ENCODE measurements at places on chromosomes 2 and 18.

GRCh38 chr2:8151888-8152287 lies 530.0 kb upstream of the ID2 start:
- no peak for DNase-seq

- no peak for DNase-seq
Observed at GRCh38 chr2:62321380-62322289, 125.7 kb downstream of the B3GNT2 start.

- DNase-seq = peak; percentile 66
Observed at GRCh38 chr2:86790676-86791572, at the start of gene CD8A. TSS of gene CD8A (minus strand) at chr2:86790913. CDS start at chr2:86790825, 88 bp downstream.

- no peak for DNase-seq
Observed at GRCh38 chr2:164802095-164802707, 39.4 kb downstream of the COBLL1 start.

GRCh38 chr2:73156539-73157124 lies 43.9 kb upstream of the RAB11FIP5 start:
- peak; percentile 89 for DNase-seq

GRCh38 chr18:76803814-76804213 lies 18.5 kb upstream of the ZNF236 start:
- DNase-seq = peak; percentile 81

DNA sequence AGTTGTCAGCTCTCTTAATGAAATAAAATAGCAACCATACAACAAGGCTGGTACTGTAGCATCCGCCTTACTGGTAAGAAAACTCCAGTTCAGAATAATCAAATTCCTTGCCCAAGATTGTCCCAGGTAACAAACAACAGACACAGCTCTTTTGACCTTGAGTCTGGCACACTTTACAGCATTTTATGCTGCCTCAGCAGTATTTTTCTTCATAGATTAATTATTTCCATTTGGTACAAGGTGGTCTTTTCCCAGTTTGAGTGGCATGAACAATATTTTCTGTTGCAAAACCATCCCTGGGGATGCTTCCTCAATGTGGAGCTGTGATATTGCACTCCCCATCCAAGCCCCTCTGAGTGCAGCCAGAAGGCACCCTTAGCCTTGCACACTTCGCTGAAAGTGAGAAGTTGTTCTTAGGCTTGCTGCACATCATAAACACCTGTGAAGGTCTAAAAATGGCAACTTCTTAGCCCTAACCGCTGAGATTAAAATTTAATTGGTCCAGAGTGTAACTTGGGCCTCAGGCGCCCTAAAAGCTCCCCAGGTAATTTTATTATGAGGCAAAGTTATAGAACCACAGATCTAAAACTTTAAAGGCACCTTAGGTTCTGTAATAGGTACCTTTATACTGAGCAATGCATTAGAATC lies 523.3 kb downstream of the CMPK2 start:
- no peak for DNase-seq

- no peak for DNase-seq
Observed at GRCh38 chr2:24026233-24026632, 16.3 kb downstream of the MFSD2B start.

DNA sequence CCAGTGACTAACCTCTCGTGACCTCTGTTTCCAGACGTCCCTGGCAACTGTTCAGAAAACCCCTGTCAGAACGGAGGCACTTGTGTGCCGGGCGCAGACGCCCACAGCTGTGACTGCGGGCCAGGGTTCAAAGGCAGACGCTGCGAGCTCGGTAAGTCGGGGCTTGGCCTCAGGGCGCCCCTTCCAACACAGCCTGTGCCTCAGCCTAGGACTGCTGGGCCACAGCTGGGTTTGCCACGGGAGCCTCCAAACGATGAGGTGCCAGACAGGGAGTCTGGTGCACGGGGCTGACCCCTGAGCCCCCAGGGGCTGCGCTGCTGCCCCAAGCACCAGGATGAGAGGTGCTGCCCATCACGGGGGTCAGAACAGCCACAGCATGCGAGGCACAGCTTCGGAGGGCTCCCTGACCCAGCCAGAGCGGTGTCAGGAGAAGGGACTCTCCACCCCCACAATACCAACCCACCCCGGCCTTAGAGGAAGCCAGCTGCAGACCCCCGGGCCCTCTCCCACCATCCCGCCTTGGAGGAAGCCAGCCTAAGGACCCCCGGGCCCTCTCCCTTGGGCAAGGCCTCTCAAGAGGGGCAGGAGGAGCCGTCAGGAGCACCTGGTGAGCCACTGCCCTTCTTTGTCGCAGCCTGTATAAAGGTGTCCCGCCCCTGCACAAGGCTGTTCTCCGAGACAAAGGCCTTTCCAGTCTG lies 20.3 kb downstream of the MTERF4 start:
- no peak for DNase-seq

DNA sequence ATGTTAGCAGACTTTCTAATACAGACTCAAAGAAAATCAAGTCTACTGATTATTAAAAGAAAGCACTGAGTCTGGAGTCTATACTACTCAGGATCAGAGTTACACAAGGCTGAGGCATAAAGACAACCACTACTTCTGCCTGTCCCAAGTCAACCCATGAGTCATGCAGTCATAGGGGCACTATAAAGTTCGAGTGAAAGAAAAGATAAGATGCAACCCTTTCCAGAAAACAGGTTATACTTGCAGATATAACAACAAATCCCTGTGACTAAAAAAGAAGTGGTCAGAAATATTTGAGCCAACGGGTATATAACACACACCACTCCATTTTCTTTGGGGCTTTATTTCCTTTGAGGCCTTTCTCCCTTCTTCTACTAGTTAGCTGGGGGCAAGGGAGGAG lies 18.6 kb upstream of the SCRN3 start:
- no peak for DNase-seq

- no peak for DNase-seq
Observed at GRCh38 chr2:232190796-232191195, 187.8 kb upstream of the ALPP start.

- no peak for DNase-seq
Observed at GRCh38 chr2:110994250-110994961, 126.3 kb upstream of the BCL2L11 start.

GRCh38 chr2:75799859-75800258 lies 89.1 kb upstream of the GCFC2 start:
- DNase-seq = no peak

DNA sequence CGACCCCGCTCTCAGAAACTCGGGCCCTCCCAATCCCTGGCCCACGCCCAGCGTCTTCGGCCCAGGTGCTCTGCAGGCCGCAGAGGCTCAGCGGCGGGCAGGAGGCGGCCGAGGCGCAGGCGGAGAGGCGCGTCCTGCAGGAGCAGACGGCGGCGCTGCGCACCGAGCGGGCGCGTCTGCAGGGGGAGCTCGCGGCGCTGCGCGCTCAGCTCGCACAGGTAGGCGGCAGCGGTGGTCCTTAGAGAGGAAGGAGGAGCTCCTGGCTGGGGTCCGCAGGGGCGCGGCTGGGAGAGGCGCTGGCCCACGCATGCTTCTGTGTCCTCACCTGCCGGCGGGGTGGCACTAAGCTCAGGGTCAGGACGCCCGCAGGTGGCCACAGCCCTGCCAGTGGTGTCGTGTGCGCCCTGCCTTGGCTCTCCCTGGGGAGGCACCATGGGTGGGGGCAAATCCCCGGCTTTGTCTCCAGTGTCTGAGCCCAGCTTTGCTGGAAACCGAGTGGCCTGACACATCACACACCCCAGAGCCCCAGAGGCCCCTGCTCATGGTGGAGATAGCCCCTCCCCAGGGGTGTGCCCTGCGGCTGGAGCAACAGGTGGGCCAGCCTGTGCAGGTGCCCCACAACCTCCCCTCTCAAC lies 14.9 kb upstream of the SNED1 start:
- no peak for DNase-seq

- DNase-seq = no peak
Observed at GRCh38 chr2:30456579-30456978, 9.5 kb downstream of the LCLAT1 start.

- DNase-seq = no peak
Observed at GRCh38 chr2:241298673-241299072, 16.8 kb downstream of the HDLBP start.

- no peak for DNase-seq
Observed at GRCh38 chr2:187302116-187302515, 145.9 kb downstream of the CALCRL start.

All from AG20443 (cell line).